ENCODE measurements at places on chromosomes 3 and 15. TPM values are rescaled to one million over a fixed set of nuclear protein-coding genes. Genes with fewer than 3 reads are reported as not detected.

The CFAP100 gene
- not detected for total RNA-seq

The C3orf85 gene
- not detected for total RNA-seq

The PLA2G4D gene
- not detected for total RNA-seq

The OSTN gene
- total RNA-seq, result not detected

The TTC21A gene
- total RNA-seq, result 3.9 TPM

The COL8A1 gene
- total RNA-seq, result 4.7 TPM

The TRIM59 gene
- total RNA-seq, result 2.5 TPM

The CFAP92 gene
- total RNA-seq, result 0.61 TPM

The LSAMP gene
- 2.4 TPM for total RNA-seq

The PRSS50 gene
- not detected for total RNA-seq

The PLCB2 gene
- 1.9 TPM for total RNA-seq

The SLC2A2 gene
- not detected for total RNA-seq

The GLDN gene
- total RNA-seq, result 1.1 TPM

The MYO5C gene
- 1.5 TPM for total RNA-seq

The CLDN1 gene
- 2.2 TPM for total RNA-seq

The PGBD4 gene
- 2.3 TPM for total RNA-seq

The CALML4 gene
- total RNA-seq, result 5.4 TPM
